ENCODE measurements at places on chromosomes 7 and 10. TPM values are rescaled to one million over a fixed set of nuclear protein-coding genes. Genes with fewer than 3 reads are reported as not detected.

Gene CEP41
- 26.6 TPM for total RNA-seq

Gene TRIM50
- not detected for total RNA-seq

Gene STN1
- total RNA-seq, result 51.9 TPM

Gene RTKN2
- total RNA-seq, result 0.71 TPM

Gene ANXA8L1
- total RNA-seq, result 2.7 TPM

Gene AGR2
- total RNA-seq, result not detected

Gene TFPI2
- total RNA-seq, result 763 TPM

Gene ADCYAP1R1
- total RNA-seq, result not detected

Gene CCL24
- not detected for total RNA-seq

Gene ELN
- total RNA-seq, result 1.7 TPM

Gene PCDH15
- total RNA-seq, result not detected

Gene C10orf105
- not detected for total RNA-seq

Gene SAMD9L
- total RNA-seq, result 14.5 TPM

Gene TRIM73
- not detected for total RNA-seq

Gene SFTPD
- not detected for total RNA-seq

Gene GNB2
- 391 TPM for total RNA-seq

Gene LHFPL3
- not detected for total RNA-seq

Gene CACNB2
- 0.35 TPM for total RNA-seq

Gene MYO3A
- not detected for total RNA-seq

Gene SKIDA1
- total RNA-seq, result 0.29 TPM

Gene HSPB1
- 596 TPM for total RNA-seq

Gene FERD3L
- total RNA-seq, result not detected

Gene MBL2
- total RNA-seq, result not detected

Gene ERVW-1
- total RNA-seq, result not detected

Gene MLXIPL
- not detected for total RNA-seq

Gene TFR2
- not detected for total RNA-seq

Gene VWC2
- not detected for total RNA-seq

Gene SPAM1
- not detected for total RNA-seq

Gene PLPP4
- total RNA-seq, result 0.89 TPM

Gene SSC4D
- total RNA-seq, result 1.8 TPM

Gene VSTM2A
- not detected for total RNA-seq

Gene CHCHD3
- total RNA-seq, result 72.1 TPM

Gene SLC13A1
- total RNA-seq, result not detected

Measured in myometrial cell (primary cell).